GM12865 (cell line): ENCODE measurements at places on chromosomes 4 and X.

- DNase-seq: peak; percentile 68
Observed at GRCh38 chrX:110180928-110181310, 137.0 kb downstream of the AMMECR1 start.

- DNase-seq: no peak
Observed at GRCh38 chr4:148800940-148801339, 358.7 kb upstream of the NR3C2 start.

- DNase-seq: no peak
Observed at GRCh38 chrX:18698737-18699650, 8.5 kb upstream of the PPEF1 start.

DNA sequence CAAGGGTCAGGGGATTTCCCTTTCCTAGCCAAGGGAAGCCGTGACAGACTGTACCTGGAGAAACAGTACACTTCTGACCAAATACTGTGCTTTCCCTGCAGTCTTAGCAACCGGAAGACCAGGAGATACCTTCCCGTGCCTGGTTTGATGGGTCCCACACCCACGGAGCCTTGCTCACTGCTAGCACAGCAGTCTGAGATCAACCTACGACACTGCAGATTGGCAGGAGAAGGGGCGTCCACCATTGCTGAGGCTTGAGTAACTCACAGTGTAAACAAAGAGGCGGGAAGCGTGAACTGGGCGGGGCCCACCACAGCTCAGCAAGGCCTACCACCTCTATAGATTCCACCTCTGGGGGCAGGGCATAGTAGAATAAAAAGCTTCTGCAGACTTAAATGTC lies 48.7 kb upstream of the SRD5A3 start:
- DNase-seq: no peak

DNA sequence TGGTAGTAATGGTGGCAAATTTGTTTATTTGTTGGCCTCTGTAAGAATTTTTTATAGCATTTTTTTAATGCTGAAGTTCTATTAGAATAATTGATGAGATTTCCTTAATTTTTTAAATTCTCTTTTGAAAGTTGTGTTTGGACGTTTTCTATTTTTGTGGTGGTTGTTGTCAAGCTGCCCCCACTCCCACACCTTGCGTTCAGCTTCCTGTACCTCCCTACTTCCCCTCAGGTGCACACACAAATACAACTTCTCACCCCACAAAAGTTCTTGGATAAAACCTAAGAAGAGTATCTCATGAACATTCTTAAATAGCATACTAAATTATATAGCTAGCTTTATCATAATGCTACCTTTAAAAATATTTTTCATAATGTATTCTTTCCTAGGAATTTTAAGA lies 38.7 kb downstream of the EXOC1 start:
- no peak for DNase-seq

GRCh38 chr4:20253283-20253734 lies 1.6 kb downstream of the SLIT2 start:
- DNase-seq: no peak

- no peak for DNase-seq
Observed at GRCh38 chr4:168484626-168485025, 4.3 kb upstream of the DDX60L start.

DNA sequence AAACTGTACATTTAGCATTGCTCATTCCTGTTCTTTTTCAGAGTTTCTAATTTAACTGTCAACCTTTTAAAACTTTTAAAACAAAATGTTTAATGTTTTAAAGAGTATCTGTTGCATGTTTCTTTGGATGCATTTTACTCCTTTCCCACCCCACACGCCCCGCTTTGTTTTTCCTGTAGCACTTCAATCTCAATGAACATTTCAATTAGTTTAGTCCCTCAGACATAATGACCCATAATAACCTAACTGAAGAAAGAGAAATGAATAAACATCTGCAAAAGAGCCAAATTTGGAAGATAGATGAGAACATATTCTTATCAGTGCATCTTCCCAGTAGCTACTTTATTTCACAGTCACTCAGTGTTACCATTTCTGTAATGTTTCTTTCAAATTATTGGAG lies 7.5 kb downstream of the PCDH10 start:
- no peak for DNase-seq

DNA sequence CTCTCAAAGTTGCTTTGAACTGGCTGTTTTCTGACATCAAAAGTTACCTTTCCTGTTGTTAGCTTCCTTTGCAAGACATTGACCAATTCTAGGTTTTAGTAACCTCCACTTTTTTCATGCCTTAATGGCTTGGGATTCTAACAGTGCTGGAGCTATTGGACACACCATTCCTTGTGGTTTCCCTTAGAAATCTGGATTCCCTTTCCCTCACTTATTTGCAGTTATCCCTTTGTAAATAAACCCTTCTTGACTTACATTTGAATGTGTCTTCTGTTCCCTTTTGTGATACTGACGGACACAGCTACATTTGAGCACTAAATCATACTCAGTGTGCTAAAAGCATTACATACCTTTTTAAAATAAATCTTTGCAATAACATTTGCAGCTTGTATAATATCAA lies 1927.6 kb upstream of the IGFBP7 start:
- DNase-seq: no peak

GRCh38 chrX:10254739-10255138 lies 98.0 kb downstream of the CLCN4 start:
- DNase-seq: no peak

DNA sequence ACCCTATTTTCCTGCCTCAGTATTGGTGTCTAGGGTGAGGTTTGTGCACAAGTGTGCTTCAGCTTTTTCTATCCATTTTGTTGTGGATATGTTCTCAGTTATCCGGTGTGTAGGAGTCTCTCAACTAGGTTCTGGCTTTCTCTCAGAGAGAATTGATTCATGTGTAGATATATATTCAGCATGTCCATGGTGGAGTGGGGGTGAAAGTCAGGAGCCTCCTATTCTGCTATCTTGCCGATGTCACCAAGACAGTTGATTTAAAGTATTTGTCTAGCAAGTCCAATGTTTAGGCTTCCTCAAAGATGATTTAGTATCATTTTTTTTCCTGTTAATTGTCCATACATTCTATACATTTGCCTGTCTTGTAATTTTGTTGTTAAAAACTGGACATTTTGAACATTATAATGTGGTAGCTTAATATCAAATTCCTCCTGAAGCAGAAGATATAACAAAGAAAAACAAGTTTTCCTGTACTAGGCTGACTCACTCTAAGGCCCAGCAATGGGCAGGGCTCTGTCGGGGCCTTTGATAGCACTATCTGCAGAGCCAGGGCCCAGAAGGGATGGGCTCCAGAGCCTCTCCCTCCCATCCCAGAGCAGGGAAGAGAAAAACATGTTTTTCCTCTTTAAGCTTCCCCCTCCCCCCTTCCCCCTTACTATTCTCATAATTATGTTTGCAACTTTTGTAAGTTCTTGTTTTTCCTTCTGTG lies 37.6 kb downstream of the GLUD2 start:
- no peak for DNase-seq

GRCh38 chrX:125883169-125883568 lies 282.9 kb downstream of the DCAF12L2 start:
- DNase-seq: no peak

DNA sequence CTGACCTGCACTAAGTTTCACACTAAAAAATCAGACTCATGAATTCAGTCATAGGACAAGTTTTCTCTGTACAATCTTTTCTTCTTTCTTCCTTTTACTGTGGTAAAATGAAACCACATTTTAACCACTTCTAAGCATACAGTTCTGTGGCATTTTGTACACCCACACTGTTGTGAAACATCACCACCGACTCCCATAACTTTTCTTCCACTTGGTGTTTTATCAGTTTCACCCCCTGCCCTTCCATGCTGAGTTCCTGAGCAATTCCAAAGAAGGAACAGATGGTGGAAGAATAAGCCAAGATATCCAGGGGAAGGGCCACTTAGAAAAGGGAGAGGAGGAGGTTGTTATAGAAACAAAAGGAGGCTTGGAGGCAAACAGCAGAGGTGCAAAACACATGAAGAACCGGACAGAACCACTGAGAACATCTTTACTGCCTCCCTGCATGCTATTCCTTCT lies 22.6 kb downstream of the SLC25A4 start:
- peak; percentile 69 for DNase-seq

- peak; percentile 67 for DNase-seq
Observed at GRCh38 chr4:86957215-86957614, 22.4 kb downstream of the AFF1 start.

DNA sequence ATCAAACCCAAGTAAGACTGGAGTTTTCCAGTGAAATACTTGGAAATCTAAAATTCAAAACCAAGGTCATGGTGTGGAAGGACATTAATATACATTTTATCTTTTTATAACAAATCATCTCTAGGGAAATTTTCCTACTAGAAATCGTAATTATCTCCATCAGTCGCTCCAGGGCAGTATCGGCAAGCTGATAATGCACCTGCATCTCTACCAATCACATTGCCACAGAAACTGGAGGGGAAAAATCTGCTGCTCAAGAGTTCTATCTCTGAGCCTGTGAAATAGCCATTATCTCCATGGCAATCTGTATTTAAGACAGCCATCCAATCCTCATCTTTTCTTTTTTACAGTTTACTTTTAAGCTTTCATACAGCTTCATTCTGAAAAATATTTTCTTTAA lies 538.3 kb upstream of the GALNT7 start:
- DNase-seq: no peak

GRCh38 chrX:41332408-41333002 lies 1.5 kb upstream of the DDX3X start:
- DNase-seq: peak; percentile 54

- peak; percentile 65 for DNase-seq
Observed at GRCh38 chr4:71184195-71184781, 154.5 kb upstream of the SLC4A4 start.

GRCh38 chrX:100931218-100931924 lies 2.7 kb upstream of the XKRX start:
- peak; percentile 57 for DNase-seq

DNA sequence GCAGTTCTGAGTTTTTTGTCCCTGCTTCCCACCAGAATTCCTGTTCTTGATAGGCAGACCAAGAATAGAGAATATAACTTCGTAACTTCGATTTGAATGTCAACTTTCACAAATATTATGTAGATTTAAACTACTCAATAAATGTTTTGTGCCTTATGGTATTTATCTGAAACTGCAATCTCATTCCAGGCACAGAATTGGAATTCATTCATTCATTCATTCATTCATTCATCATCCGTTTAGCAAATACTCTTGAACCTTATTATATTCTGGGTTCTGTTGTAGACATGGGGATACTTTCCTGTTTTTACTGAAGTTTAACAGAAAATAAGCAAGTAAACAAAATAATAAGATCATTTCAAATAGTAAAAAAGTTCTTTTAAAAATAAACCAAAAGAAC lies 324.4 kb downstream of the UNC5C start:
- DNase-seq: no peak

DNA sequence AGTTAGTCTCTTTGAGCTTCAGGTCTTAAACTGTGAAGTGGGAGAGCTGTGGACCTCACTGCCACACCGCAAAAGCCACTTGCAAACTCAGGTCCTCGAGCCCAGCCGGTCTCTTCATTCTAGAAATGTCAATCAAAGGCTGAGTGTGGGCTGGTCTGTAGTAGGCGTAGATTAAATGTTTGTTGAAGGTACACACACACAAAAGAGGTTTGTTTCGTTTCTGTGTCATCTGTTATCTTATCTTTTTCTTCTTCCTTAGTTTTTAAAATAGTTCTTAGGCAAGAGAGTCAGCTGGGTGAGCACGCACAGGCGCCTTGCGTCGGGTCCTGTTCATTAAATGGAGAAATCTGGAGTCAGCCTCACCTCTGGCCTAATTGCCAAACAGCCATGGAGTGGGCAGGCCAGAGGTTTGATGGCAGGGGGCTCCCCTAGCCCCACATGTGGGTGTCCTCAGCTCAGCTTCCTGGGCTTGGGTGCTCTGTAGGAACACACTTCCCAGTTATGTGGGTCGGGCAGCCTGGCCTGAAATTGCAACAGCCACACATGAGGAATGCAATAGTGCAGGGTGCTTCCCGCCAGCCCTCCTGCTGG lies 836 bp upstream of the PSAPL1 start:
- no peak for DNase-seq

DNA sequence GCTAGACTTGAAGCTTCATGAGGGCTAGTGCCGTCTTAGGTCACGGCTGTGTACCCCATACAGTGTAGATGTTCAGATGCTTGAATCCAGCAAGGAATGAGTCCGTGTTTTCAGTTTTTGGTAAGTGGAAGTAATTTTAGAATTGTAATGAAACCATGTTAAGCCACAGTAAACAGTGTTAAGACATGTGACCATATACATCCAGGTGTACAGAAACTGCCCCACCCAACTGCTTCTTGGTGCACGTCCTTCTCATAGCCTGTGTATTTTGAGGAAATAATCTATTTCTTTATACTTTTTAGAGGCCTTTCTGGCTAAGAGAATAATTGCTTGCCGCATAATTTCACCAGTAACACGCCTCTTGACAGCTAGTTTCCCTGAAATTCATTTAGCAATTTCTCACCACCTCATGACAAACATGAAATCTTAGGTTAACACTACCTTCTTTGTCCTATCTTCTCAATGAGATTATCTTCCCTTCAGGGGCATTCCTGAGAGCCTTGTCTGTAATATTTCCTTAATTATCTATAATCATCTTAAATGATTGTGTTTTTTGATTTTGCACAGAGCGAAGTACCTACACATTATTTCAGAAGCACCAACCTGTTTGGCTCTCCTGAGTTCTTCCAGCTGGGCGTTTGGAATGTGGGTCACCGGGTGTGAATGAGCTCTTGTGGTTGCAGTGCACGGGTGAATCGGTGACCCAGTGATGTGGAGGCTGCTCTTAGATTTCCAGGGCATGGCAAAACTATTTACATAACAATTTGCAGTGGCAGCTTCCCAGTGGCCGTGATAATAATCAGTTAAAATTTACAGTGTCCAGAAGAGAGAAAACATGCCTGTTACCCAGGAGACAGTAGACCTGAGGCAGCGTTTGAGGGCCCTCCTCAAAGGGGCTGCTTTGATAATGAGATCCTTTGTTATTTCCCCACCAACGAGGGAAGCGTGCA lies 50.2 kb upstream of the TADA2B start:
- peak; percentile 48 for DNase-seq

GRCh38 chrX:153766871-153767673 lies 3.0 kb downstream of the PLXNB3 start:
- DNase-seq: peak; percentile 0

GRCh38 chrX:116276261-116276660 lies 105.7 kb downstream of the AGTR2 start:
- DNase-seq: no peak

DNA sequence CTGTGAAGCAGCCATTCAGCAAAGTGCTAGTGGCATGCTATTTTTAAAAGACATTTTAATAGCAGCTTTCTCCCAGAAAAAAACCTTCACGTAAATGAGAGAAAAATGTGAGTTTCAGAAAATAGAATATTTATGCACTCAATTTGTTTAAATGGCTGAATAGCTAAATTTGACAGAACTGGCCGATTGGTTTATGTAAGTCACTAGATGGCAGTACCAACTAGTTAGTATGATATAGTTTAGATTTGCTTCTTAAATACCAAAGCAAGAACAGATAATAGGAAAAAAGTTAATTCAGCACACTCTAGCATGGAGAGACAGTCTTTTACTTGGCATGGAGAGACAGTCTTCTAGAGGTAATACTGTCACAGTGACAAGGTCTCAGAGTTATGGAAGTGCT lies 250.1 kb downstream of the SNCA start:
- DNase-seq: peak; percentile 5
